ENCODE measurements at places on chromosomes 3 and 15.

GRCh38 chr15:66692808-66693596 lies 9.0 kb upstream of the SMAD6 start:
- no peak for DNase-seq

- no peak for DNase-seq
These were observed 7.6 kb downstream of the GDPGP1 start for GRCh38 chr15:90241343-90242192.

DNA sequence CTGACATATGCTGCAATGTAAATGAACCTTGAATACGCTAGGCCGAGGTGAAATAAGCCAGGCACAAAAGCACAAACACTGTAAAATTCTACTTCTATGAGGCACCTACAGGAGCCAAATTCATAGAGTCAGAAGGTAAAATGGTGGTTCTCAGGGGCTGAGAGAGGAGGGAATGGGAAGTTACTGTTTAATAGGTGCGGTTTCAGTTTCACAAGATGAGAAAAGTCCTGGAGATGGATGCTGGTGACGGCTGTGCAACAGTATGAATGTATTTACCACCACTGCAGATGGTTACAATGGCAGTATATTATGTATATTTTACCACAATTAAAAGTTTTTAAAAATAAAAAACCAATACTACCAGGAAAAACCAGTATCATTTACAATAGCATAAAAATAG lies 4.0 kb downstream of the TNK2 start:
- DNase-seq: no peak

- no peak for DNase-seq
These were observed 11.3 kb downstream of the NR2F2 start for GRCh38 chr15:96341513-96342405.

DNA sequence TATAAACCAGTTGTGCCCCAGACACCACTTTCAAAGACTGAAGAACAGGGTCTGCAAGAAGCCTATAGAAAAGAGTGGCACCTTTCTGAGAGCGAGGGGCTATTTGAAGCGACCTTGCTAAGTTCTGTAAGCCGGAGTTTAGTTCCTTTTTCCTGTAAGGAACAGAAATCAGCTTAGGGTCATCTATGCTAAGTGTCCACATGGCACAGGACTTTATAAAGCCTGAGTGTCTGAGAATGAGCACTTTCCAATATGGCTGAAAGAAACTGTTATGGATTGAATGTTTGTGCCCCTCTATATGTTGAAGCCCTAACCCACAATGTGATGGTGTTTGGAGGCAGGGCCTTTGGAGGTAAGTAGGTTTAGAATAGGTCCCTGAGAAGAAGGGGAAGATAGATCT lies 4.0 kb upstream of the A4GNT start:
- DNase-seq: no peak

GRCh38 chr3:122563717-122564025 lies 429 bp downstream of the PARP9 start:
- no peak for DNase-seq

- DNase-seq: no peak
These were observed 35.7 kb downstream of the DNAH1 start for GRCh38 chr3:52351762-52352368.

DNA sequence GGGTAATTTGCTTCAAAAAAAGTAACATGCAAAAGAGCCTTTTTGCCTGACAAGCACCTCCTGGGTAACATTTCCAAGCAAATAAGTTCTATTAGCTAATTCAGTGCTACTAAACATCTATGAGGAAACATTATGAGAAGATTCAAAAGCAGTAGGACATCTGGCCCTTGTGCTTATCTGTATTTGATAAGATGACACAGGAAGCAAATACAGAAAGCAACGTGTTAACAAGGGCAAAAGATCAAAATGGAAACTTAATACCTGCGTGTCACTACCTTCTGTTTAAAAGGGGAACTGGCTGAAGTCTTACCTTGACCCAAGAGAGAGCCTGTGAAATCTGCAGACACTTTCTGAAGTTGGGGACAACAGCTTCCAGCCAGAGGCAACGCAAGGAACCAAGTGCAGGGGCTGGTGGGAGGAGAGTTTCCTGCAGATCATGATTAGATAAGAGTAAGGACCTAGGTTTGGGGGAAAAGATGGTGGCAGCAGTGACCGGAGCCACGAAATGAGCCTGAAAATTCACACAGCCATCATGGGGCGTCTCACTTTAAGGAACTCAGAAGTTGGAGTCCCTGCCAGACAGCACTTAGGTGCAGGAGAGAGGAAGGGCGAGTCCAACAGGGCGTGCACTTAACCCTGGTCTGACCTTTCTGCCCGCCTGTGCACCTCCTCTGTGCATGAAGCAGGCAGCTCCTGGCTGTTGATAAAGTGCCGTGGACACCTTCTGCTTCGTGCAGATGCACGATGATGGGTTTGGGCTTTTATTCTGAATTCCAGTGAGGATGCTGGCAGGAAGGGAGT lies 153.6 kb upstream of the BHLHE40 start:
- no peak for DNase-seq

DNA sequence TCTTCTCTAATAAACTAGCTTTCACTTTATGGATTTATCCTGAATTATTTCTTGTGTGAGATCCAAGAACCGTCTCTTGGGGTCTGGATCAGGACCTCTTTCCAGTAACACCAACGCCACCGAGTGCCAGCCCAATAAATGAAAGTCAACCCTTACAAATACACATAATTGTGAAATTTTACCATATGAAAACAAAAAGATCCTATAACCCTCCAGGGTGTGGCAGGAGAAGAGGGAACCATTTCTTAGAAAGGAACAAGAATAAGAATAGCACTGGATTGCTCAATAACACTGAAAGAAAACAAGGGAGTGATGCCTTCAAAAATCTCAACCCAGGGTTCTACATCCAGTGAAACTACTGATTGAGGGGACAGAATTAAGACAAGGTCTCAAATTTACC lies 51.6 kb upstream of the ACKR4 start:
- no peak for DNase-seq

- DNase-seq: peak; percentile 37
These were observed 191.6 kb downstream of the GAP43 start for GRCh38 chr3:115814778-115815380.

GRCh38 chr15:66963710-66964109 lies 101.7 kb upstream of the SMAD3 start:
- no peak for DNase-seq

- DNase-seq: no peak
These were observed 26.2 kb downstream of the SLC12A8 start for GRCh38 chr3:125186261-125186787.

DNA sequence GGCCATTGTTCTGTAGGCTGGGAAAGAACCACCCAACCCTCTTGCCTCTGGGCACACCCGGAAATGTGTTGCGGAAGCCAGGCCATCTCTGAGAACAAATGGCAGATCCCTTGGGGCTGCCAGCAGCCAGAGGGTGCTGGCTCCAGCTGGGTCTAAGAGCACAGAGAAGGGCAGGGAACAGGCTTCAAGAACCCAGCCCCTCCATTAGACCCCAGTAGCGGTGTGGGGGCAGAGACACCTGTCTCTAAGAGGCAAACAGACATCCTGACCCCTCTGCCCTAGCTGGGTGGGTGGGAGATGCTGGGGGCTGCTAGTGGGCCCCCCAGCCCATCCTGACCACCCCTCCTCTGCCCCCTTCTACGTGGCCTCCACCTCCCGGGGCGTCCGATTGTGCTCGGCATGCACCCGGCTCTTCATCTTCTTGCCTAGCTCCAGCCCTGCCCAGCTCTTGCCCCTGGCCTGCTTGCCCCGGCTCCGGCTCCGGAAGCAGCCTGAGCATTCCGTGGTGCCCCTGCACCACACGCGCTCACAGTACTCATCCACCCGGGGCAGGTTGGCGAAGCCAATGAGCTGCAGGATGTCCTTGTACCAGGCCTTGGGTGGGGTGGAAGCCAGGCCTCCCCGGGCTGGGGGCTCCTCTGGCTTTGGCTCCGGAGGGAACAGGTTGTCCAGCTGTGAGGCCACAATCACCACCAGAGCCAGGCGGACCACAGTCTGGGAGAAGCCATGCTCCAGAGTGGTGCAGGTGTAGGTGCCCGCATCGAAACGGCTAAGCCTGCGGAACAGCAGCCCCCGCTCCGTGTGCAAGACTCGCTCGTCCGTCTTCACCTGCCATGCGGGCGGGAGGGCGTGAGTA lies 9.4 kb downstream of the SEMA3G start:
- DNase-seq: no peak

DNA sequence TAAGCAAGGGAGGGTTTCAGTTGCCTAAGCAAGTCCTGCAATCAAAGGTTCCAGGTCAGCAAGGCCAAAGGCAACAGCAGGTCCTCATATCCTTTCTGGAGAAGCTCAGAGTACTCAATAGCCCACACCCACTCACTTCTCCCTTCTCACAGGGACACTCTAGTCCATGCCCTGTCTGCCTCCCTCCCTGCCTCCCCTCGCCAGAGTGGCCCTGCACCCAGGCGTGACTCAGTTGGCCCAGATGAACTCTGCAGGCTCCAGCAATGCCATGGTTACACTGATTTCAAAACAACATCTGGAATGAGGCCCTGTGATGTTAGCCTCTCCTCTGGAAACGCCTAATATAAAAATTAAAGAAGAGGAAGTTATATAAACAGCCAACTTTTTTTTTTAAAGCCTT lies 32.9 kb downstream of the IL16 start:
- no peak for DNase-seq

DNA sequence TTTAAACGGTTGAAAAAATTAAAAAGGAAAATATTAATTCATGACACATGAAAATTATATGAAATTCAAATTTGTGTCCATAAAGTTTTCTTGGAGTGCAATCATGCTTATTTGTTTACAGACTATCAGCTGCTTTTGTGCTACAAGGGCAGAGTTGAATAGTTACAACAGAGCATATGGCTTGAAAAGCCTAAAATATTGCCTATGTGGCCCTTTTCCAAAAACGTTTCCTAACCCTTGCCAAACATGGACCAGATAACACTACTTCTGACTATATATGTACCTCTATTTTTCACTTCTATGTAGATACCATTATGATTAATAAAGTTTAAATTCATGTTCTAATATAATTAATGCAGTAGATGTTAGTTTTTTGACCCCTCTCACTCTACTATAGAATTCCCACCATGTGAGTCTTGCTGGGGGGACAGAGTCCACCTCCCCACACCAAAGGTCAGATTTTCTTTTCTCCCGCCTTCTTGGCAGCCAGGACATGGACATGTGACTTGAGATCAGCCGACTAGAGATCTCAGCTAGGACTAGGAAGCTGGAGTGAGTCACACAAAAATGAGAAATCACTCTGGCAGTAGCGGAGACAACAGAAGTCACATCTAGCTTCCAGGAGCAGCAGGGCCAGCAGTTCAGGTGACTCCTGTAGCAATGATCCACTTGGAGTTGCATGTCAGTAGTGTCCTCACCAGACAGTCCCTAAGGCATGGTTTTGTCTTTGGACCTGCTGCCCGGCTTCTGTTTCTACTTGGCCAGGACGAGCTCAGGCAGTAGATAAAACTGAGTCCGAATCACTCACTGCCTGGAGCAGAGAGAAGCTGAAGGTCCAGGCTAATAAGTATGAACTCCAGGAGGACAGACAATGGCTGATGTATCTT lies 22.4 kb downstream of the CIAO2A start:
- DNase-seq: no peak

GRCh38 chr3:195077611-195078540 lies 193.1 kb downstream of the XXYLT1 start:
- no peak for DNase-seq

Data from stimulated activated CD8-positive, alpha-beta memory T cell treated with anti-CD3 and anti-CD28 coated beads, Interleukin-7, amount 100 ng/mL, for 1 hour (primary cell).